Kidney epithelial cell (primary cell): ENCODE measurements at places on chromosomes 12 and 14. TPM values are rescaled to one million over a fixed set of nuclear protein-coding genes. Genes with fewer than 3 reads are reported as not detected.

The NKX2-1 gene
- not detected in 2 replicates for total RNA-seq

The AMN gene
- 0.54 and 1.2 TPM in 2 replicates for total RNA-seq

The CCDC175 gene
- not detected in 2 replicates for total RNA-seq

The AQP6 gene
- total RNA-seq, result not detected in 2 replicates

The SERPINA1 gene
- total RNA-seq, result 18.1 and 23.2 TPM in 2 replicates

The KRT86 gene
- total RNA-seq, result 6.9 and 9.2 TPM in 2 replicates

The KLRC3 gene
- not detected in 2 replicates for total RNA-seq

DNA sequence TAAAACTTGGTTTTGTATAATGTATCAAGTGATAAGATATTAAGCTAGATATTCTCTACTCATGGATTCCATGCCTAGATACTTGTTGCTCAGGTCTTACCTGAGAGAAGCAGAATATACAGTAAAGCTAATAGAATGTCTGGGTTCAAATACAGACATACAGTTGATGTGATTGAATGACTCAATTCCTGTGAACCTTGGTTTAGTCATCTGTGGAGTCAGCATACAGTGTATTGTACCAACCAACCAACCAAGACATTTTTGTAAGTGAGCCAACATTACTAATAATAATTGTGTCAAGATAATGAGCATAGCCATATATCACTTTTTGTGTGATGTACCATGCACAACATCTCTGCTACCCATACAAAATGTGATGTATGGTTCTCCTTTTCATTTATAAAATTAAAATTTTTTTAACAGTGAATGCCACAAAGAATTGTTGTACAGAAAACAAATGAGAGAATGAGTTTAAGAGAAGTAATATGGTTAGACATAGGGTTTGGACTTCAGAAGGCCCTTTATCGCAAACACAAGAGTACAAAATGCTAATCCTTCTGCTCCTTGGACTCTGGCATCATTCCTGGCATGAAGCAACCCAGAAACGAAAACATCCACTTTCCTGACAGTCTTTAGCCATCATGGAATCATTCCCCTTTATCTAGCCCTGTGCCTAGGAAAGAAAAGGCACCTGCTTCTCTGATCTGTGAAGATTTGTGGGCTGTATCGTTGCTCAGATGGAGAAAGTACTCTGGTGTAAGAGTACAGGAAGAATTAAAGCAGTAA is 977.2 kb upstream of the USP15 start:
- no peak for DNase-seq

DNA sequence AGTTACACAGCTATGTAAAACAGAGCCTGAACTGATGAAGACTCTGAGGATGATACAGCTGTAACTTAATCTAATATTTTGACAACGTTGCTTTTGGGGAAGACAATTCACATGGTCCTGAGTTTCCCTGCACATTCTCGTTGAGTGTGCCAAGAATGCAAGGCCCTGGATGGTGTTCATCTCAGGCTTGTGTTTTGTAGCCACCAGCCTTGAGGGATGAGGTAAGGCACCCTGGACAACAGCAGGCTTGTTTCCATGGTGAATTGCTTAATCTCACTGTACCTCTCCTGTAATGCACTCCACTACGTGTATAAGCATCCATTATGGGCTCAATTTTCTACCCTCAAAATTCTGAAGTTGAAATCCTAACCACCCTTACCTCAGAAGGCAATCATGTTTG is 2.1 kb downstream of the CATSPERB start:
- no peak for DNase-seq

GRCh38 chr12:11568762-11569478 is 80.6 kb upstream of the ETV6 start:
- DNase-seq, result no peak

- DNase-seq, result no peak
These were observed 598 bp downstream of the KDM2B start for GRCh38 chr12:121579981-121580868.

GRCh38 chr14:101813833-101814232 is 52.3 kb downstream of the PPP2R5C start:
- DNase-seq, result no peak

DNA sequence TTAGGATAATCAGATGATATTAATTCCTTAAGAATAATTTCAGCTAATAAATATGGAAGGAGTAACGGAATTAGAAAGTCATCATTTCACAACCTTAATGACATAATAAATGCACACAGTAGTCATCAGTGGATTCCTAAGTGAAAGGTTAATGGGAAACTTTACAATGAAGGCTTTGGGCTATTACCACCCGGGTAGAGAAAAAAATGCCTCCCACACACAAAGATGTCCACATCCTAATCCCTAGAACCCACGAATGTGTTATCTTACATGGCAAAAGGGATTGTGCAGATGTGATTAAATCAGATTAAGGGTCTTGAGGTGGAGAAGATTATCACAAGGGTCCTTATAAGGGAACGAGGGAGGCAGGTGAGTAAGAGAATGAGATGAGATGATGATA is 5.6 kb downstream of the TMED10 start:
- no peak for DNase-seq

- no peak for DNase-seq
These were observed 201.6 kb upstream of the NOS1 start for GRCh38 chr12:117563007-117563406.

- DNase-seq, result no peak
These were observed 51.9 kb downstream of the PRMT8 start for GRCh38 chr12:3542911-3543310.

DNA sequence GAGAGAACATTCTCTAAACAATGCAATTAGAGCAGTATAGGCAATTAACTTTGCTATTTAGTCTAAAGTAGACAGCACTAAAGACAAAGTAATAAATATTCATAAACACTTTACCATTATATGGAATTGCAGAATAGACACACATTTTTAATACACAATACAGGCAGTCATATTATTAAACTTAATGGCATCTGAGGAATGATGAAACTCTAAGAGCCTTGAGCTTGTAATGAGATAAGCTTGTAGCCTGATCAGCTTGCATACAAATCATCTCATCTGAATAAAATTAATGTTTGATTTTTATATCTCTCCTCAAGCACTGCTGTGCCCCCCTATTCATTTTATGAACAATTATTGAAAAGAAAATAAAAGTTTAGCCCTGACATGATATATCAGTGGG is 107.6 kb downstream of the MGAT4C start:
- DNase-seq, result no peak

- DNase-seq, result no peak
These were observed 645.2 kb downstream of the VRK1 start for GRCh38 chr14:97442363-97442762.

- no peak for DNase-seq
These were observed 2.2 kb downstream of the ANGEL1 start for GRCh38 chr14:76810525-76810924.

DNA sequence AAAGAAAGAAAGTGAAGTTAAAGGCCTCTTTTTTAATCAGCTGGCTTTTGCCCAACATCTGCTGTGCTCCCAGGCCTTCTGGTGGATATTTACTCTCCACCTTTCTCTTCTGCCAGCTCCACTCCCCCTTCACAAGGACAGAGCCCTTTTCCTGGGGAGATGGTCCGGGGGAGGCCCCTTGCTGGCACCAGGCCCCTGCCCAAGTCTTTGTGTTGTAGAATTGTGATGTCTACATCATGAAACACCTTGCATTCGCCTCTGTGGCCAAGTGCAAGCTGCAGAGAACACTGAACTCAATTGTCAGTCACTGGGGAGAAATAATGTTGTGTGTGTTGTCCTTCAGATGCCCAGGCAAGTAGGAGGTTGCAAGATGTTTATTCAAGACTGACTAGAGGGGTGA is 150.3 kb downstream of the DPF3 start:
- no peak for DNase-seq

DNA sequence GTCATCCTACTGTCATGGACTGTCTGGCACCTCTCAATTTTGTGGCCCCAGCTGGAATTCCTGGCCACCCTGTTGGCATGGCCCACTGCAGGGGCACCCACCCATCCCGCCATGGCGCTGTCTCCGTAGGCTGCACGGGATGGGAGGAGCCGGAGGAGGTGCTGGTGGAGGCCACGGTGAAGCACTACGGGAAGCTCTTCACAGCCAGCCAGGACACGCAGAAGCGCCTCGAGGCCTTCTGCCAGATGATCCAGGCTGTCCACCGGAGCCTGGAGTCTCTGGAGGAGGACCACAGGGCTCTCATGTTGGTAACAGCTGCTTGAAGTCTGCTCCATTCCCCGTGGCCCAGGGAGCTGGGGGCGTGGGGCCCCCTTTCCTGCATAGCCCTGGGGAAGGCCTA is 3.9 kb downstream of the CCDC197 start:
- DNase-seq, result no peak
